ENCODE measurements at places on chromosomes 7 and 10. TPM values are rescaled to one million over a fixed set of nuclear protein-coding genes. Genes with fewer than 3 reads are reported as not detected.
A peak's percentile ranks its signal among the peaks of the same experiment; 100 is the strongest.

SCART1 gene
- total RNA-seq, result 1.3 TPM

ARL4A gene
- total RNA-seq, result 31.6 TPM

SFRP4 gene
- total RNA-seq, result 54.2 TPM

TUBB8 gene
- total RNA-seq, result not detected

OPALIN gene
- total RNA-seq, result not detected

SPDYE9 gene
- total RNA-seq, result not detected

GRCh38 chr10:97003151-97003803, 171.2 kb downstream of the LCOR start:
- DNase-seq, result no peak
- H3K4me3 ChIP-seq, result no peak overlapping the region
- no peak overlapping the region for H3K27ac ChIP-seq
- H3K4me1 ChIP-seq, result no peaks in the 10 kb centered on the region

- H3K27me3 ChIP-seq, result no peaks in the 10 kb centered on the region
- H3K4me3 ChIP-seq, result no peak overlapping the region
- H3K4me1 ChIP-seq, result peaks cover 4% of the 10 kb centered on the region
These were observed 98.1 kb upstream of the STK17A start for GRCh38 chr7:43484678-43485395.

DNA sequence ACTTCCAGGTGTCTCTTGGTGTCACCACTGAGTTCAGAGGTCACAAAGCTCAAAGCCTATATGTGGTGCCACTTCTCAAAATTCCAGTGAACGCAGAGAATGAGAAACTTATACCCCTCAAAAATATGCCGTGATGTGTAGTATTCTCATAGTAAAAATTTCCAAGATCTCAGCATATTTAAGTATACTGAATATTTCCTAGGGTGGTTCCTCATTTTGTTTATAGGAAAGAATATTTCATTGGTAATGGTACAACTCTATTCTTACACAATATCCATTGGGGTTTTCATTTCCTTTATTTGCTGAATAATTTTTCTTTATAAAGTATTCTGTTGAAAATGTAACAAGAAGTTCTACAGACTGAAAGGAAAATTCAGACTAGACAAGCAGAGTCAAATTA, 58.9 kb upstream of the ADO start:
- no peaks in the 10 kb centered on the region for H3K27me3 ChIP-seq
- no peak overlapping the region for H3K27ac ChIP-seq
- no peaks in the 10 kb centered on the region for H3K4me1 ChIP-seq
- no peaks in the 10 kb centered on the region for H3K36me3 ChIP-seq
- no peak overlapping the region for H3K4me3 ChIP-seq

- no peak overlapping the region for H3K4me3 ChIP-seq
- no peaks in the 10 kb centered on the region for H3K27me3 ChIP-seq
- no peaks in the 10 kb centered on the region for H3K4me1 ChIP-seq
- no peak overlapping the region for H3K27ac ChIP-seq
These were observed 11.7 kb downstream of the NIPSNAP2 start for GRCh38 chr7:55975988-55976633.

GRCh38 chr7:69388452-69389137, 209.7 kb upstream of the AUTS2 start:
- no peaks in the 10 kb centered on the region for H3K4me1 ChIP-seq
- H3K4me3 ChIP-seq, result no peak overlapping the region
- H3K27ac ChIP-seq, result no peak overlapping the region
- DNase-seq, result peak; percentile 55
- no peaks in the 10 kb centered on the region for H3K36me3 ChIP-seq

GRCh38 chr10:92153-92552, 43.1 kb upstream of the TUBB8 start:
- no peaks in the 10 kb centered on the region for H3K4me1 ChIP-seq
- no peak overlapping the region for H3K27ac ChIP-seq
- no peaks in the 10 kb centered on the region for H3K36me3 ChIP-seq
- no peak for DNase-seq
- H3K27me3 ChIP-seq, result peaks cover 2% of the 10 kb centered on the region

DNA sequence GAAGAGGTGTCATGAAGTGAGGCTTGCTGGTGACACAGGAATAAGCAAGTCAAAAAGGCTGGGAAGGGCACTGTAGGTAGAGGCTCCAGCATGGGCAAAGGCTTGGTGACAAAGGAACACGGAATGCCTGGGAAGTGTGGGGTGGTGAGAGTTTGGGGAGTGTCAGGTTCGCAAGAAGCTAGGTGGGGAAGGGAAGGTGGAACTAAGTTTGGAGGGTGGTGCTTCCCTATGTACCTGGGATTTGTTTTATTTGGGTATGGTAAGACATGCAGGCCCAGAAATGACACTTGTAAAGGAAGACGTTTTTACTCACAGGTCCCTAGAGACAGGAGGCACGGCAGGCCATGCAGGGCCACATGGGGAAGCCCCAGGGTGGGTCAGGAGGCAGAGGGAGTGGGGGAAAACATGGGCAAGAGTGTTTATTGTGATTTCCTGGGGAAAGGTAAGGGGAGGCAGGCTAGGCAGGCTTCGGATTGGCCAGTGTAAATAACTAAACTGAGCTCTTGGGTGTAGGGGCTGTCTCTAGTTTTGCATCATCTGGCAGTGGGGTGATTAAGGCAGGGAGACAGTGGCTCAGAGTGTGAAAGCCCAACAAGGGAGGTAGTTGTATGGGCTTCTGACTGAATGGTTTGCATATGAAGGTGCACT, 52.1 kb downstream of the SH2D4B start:
- no peak overlapping the region for H3K4me3 ChIP-seq
- H3K36me3 ChIP-seq, result no peaks in the 10 kb centered on the region
- no peaks in the 10 kb centered on the region for H3K27me3 ChIP-seq

- H3K27ac ChIP-seq, result no peak overlapping the region
- H3K27me3 ChIP-seq, result no peaks in the 10 kb centered on the region
- no peaks in the 10 kb centered on the region for H3K4me1 ChIP-seq
- no peaks in the 10 kb centered on the region for H3K36me3 ChIP-seq
These were observed 249.1 kb upstream of the YAE1 start for GRCh38 chr7:39317107-39317506.

DNA sequence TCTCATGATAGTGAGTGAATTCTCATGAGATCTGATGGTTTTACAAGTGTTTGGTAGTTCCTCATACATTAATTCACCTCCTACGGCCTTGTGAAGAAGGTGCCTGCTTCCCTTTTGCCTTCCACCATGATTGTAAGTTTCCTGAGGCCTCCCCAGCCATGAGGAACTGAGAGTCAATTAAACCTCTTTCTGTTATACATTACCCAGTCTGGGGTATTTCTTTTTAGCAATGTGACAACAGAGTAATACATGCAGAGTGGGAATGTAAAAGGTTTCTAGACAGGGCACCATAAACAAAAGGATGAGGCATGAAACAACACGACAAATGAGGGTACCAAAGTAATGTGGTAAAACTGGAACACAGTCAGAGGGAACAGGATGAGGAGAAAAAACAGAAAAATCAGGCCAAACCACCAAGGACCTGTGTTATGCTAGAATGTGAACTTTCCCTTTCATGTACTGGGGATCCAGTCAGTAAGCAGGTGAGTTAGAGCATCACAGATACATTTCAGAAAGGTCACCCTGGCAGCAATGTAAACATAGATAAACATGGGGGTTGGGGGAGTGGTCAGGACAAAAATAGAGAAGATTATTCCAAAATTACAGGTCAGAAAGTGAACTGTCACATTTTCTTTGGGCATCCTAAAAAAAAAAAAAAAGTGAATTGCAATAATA, 31.9 kb downstream of the ANKRD26 start:
- no peak overlapping the region for H3K27ac ChIP-seq
- no peak for DNase-seq
- H3K27me3 ChIP-seq, result no peaks in the 10 kb centered on the region
- H3K4me1 ChIP-seq, result no peaks in the 10 kb centered on the region
- peaks cover 2% of the 10 kb centered on the region for H3K36me3 ChIP-seq
- no peak overlapping the region for H3K4me3 ChIP-seq

DNA sequence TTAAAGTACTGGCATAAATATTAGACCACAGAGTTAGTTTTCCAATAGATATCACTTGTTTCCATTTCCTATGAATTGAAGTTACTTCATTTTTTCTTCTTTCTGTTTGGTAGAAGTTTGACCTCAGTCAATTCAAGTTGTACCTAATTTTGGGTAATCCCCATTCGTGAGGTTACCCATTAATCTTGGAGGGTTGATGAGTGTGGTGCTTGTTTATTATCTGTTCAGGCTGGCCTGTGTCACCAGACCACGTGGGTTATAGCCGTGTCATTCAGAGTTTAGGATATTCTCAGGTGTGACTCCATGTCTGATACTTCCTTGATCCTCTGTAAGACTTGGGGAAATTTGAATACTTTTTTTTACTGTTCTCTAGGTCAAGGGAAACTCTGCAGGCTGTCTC, 133.9 kb upstream of the TPK1 start:
- no peaks in the 10 kb centered on the region for H3K4me1 ChIP-seq
- H3K27ac ChIP-seq, result no peak overlapping the region
- H3K27me3 ChIP-seq, result no peaks in the 10 kb centered on the region
- H3K36me3 ChIP-seq, result no peaks in the 10 kb centered on the region

DNA sequence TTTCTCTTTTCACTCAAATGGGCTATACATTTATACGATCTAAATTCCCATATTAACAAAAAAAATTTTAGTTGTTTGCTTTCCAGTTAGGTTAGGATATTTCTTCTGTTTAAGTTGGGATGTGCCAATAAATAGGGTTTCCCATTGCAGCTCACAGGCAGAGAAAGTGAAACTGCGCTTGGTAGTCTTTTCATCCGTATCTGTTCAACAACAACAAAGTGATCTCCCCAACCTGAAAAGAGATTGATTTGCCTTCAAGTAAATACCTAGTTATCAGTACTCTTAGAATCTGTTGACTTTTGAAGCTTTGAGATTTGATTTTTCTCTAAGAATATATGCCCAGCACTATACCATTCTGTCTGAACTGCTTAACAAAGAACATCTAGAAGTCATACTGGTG, 143.4 kb downstream of the DYNC1I1 start:
- DNase-seq, result no peak
- no peaks in the 10 kb centered on the region for H3K4me1 ChIP-seq
- no peaks in the 10 kb centered on the region for H3K36me3 ChIP-seq
- H3K27ac ChIP-seq, result no peak overlapping the region
- no peak overlapping the region for H3K4me3 ChIP-seq
- H3K27me3 ChIP-seq, result no peaks in the 10 kb centered on the region

DNA sequence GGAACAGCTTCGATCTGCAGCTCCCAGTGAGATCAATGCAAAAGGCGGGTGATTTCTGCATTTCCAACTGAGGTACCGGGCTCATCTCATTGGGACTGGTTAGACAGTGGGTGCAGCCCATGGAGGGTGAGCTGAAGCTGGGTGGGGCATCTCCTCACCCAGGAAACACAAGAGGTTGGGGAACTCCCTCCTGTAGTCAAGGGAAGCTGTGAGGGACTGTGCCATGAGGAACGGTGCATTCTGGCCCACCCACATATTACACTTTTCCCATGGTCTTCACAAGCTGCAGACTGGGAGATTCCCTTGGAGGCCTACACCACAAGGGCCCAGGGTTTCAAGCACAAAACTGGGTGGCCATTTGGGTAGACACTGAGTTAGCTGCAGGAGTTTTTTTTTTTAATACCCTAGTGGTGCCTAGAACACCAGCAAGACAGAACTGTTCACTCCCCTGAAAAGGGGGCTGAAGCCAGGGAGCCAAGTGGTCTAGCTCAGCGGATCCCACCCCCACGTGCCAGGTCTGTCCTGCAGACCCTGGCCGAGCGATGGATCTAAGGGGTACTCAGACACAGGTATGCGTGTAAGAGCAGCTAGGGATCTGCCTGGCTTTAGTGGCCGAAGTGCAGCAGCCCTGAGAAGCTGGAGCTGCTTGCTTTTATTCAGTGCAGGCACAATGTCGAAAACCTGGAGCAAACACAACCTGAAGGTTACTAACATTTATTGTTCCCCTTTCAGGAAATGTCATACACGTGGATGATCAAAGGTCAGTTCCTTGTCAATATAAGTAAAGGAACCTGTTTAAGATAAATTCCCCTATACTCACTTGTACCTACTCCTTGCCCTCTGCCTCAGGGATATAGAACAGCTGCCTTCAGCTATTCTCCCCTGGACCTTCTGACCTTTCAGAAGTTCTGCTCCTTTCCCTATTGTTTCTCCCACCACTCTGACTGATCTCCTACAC, 3.1 kb upstream of the SAMD9 start:
- no peak for DNase-seq
- H3K36me3 ChIP-seq, result no peaks in the 10 kb centered on the region
- no peak overlapping the region for H3K4me3 ChIP-seq
- H3K4me1 ChIP-seq, result peaks cover 3% of the 10 kb centered on the region
- H3K27me3 ChIP-seq, result no peaks in the 10 kb centered on the region
- H3K27ac ChIP-seq, result no peak overlapping the region

GRCh38 chr10:102133373-102134195, 744 bp downstream of the PPRC1 start:
- DNase-seq, result peak; percentile 77
- H3K4me1 ChIP-seq, result peaks cover 5% of the 10 kb centered on the region
- H3K36me3 ChIP-seq, result peaks cover 4% of the 10 kb centered on the region
- H3K27me3 ChIP-seq, result no peaks in the 10 kb centered on the region

DNA sequence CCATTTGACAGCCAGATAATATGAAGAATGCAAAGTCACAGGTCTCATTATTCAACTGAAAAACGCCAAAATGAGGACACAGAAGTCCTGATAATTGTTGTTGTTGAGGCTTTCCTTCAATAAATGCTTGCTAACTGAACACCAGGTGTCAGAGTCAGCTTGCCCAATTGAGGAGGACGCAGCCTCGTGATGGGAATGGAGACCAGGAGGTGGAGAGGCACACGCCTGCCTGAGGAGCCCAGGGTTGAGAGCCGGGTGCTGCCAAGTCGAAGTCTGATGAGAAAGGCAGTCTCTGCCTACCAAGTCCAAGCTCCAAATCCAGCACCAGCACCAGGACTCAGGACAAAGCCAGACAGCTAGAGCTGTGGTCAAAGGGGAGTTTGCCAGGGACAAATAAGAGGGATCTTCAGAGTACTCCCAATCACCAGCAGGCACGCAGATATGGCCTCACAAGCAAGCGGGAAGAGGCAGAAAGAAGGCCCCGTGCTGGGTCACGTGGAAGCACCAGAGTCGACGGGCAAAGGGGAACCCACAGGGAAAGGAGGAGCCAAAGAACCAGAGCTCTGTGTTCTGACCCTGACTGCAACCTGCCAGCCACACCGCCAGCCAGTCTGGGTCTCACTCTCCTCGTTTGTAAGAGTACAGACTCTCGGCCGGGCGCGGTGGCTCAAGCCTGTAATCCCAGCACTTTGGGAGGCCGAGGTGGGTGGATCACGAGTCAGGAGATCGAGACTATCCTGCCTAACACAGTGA, 47.6 kb downstream of the VOPP1 start:
- DNase-seq, result no peak
- H3K36me3 ChIP-seq, result no peaks in the 10 kb centered on the region
- H3K4me3 ChIP-seq, result no peak overlapping the region
